ENCODE measurements at places on chromosomes 5 and 9. TPM values are rescaled to one million over a fixed set of nuclear protein-coding genes. Genes with fewer than 3 reads are reported as not detected.
A peak's percentile ranks its signal among the peaks of the same experiment; 100 is the strongest.

- peak; percentile 41 for DNase-seq
Observed at GRCh38 chr5:175464074-175464941, 14.1 kb upstream of the SFXN1 start.

DNA sequence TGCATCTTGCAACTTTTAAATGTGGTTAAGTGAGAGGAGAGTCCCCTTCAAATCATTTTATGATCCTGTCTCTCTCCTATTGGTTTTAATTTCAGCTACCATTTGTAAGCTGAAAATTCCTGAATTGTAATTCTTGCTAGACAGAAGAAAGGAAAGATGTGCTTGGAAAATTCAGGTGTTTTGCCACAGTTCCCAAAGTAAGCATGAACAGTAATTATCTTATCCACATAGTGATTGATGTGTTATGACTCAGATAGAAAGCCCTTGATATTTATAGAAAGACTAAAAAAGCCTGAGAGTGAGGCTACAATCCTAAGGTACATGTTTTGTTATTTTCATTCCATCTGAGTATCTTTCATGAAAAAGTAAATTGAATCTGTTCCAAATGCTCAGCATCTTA lies 492.5 kb downstream of the MAT2B start:
- DNase-seq, result no peak

DNA sequence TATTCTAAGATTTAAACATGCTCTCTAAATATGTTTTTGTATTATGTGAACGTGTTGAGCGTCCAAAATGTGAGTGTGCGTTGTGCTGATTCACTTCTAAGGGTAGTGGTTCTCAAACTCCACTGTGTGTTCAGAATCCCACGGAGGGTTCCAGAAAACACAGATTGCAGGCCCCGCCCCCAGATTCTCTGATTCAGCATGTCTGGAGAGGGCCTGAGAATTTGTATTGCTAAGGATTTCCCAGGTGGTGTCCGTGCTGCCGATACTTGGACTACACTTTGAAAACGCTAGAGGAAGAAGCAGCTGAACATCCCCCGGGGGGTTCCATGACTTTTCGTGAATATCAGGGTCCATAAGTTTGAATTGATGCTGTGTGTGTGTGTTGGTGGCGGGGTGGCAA lies 1043.2 kb upstream of the WWC1 start:
- DNase-seq, result no peak

DNA sequence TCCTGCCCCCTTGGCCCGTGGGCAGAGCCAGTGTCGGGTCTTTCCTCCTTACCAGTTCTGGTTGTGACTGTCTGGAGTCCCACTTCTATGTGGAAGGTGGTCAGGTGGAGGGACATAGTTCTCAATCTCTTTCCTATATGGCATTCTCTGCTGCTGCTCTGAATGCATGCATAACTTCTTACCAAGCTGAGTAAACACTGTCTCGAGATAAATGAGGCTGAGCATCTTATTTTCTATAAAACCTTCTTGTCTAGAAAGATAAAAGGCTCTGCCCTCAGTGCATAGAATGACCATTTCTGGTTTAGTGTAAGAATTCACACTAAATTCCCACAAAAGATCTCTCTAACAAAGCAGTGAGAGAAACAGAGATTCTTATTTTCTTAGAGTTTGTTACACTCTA lies 106.2 kb upstream of the TBC1D2 start:
- no peak for DNase-seq

Gene CCNO
- total RNA-seq, result 12.1 TPM

DNA sequence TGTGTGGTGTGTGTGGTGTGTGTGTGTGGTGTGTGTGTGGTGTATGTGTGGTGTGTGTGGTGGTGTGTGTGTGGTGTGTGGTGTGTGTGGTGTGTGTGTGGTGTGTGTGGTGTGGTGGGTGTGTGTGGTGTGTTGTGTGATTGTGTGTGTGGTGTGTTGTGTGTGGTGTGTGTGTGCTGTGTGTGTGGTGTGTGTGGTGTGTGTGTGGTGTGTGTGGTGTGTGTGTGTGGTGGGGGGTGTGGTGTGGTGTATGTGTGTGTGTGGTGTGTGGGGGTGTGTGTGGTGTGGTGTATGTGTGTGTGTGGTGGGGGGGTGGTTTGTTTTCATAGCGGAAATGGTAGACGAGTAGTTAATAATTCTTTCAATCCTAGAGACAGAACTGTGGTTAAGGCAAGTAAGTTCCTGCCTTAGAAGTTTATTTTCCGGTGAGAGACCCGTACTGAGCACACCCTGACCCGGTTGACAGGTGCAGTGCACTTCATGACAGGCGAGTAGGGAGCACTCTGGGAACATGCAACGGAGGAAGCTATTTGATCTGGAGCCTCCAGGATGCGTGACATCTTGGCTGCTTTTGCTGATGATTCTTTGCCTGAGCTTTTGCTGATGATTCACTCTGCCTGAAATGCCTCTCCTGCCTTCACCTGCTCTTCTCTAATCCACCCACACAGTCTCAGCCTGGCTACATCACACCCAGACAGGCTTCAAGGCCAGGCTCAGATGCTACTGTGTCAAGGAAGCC lies 21.7 kb upstream of the FAT2 start:
- peak; percentile 19 for DNase-seq

GRCh38 chr5:126188804-126189203 lies 234.4 kb upstream of the GRAMD2B start:
- no peak for DNase-seq

GRCh38 chr5:1799110-1799601 lies 481 bp downstream of the MRPL36 start:
- no peak for DNase-seq

GRCh38 chr5:65876970-65877369 lies 49.4 kb upstream of the ERBIN start:
- DNase-seq, result no peak

Gene SMIM3
- 35.4 TPM for total RNA-seq

Gene ELOVL7
- total RNA-seq, result 20.0 TPM

DNA sequence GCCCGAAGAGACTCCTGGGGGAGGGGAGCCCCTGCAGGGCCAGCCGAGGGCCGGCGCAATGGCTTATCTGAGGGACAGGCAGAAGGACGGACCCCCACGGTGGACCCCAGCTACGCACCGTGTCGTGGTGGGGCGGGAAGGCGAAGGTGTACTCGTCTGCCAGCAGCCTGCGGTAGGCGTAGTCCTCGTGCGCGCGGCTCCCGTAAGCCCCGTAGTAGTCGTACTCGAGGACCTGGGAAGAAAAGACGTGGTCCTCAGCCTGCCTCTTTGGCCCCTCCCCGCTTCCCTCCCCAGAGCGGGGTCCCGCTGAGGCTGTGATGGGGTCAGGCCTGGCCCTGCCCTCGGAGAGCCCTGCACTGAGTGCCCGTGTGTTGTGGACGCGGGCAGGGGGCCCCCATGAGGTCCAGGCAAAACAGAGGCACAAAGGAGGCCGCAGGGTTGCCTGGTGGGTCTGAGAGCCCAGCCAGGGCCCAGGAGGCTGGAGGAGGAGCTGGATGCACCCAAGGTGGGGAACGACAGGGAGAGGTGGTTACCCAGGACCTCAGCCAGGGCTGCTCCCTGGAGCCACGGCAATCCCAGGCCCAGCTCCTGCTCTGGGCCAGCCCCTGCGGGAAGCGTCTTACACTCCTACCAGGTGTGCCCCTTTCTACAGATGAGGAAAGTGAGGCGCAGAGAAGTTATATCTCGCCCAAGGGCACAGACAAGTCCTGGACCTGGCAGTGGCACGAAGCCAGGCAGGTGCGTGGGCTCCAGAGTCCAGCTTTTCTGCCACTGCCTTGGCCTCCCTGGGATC lies 35.2 kb downstream of the SARDH start:
- no peak for DNase-seq

DNA sequence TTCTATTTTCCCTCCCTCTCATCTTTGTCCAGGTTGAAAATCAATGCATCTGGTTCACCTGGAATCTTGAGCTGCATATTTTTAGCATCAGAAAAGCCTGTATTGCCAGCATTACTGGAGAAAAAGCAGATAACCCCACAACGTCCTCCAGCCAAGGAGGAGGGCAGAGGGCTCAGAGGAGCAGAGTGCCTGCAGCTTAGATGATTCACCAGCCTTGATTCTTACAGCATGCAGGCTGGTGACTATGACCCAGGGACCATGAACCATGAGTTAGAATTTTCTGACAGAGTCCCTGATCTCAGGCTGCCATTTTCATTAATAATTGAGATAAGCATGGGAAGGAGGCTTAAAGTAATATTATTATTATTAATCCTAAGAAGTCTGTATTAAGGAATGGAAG lies 278.2 kb downstream of the BRINP1 start:
- no peak for DNase-seq

Gene CFAP90
- not detected for total RNA-seq

DNA sequence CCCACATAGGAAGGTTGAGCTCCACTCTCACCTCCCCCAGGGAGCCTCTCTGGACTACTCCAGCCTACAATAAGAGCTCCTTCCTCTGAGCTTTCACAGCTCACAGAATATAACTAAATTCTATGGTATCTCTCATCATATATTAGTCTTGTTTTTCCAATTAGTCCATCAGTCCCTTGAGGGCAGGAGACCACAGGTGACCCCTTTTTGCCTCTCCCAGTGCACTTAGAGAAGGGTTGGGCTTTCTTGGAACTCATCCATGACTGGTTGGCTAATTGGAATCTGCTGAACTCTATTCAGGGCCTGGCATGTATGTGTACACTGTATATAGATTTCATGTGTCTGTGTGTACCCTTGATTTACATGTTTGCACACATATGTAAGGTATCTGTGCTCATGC lies 50.4 kb upstream of the ARAP3 start:
- DNase-seq, result no peak

DNA sequence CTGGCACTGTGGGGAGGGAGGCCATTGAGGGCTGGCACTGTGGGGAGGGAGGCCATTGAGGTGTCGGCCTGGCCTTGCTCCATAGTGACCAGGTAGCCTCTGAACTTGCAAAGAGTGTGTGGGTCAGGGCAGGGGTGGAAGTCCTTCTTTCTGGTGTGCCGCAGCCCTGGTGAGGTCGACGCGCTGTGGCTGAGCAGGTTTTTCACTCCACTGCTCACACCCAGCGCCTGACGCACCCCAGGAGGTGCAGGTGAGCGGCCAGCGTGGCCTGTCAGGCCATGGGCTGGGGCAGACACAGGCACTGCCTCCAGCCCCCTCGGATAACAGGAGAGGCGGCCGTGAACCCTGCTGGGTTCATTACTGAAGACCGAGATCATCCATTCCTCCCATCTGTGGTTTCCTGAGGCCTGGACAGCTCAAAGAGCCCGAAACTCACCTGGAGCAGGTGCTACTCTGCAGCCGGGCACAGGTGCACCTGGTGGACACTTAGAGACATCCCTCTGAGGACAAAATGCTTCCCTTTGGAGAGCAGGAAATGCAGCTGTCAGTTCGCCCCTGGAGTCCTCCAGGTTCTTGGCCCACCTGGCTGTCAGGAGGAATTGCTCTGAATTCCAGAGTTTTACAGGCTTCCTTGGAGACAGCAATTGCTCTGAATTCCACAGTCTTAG lies 32.4 kb downstream of the LHX3 start:
- DNase-seq, result no peak

Gene SH3RF2
- 14.3 TPM for total RNA-seq

GRCh38 chr5:116396476-116397099 lies 178.0 kb downstream of the SEMA6A start:
- DNase-seq, result no peak
